ENCODE measurements at places on chromosomes 11 and 22. TPM values are rescaled to one million over a fixed set of nuclear protein-coding genes. Genes with fewer than 3 reads are reported as not detected.

Gene GLYAT
- total RNA-seq: not detected

Gene CELSR1
- 0.73 TPM for total RNA-seq

Gene PKNOX2
- 0.73 TPM for total RNA-seq

Gene RTN4R
- total RNA-seq: 0.15 TPM

Gene SLC22A9
- not detected for total RNA-seq

Gene ABCC8
- not detected for total RNA-seq

Gene ESAM
- 0.44 TPM for total RNA-seq

All from smooth muscle cell of trachea (primary cell).